ENCODE measurements at places on chromosomes 4 and X.

DNA sequence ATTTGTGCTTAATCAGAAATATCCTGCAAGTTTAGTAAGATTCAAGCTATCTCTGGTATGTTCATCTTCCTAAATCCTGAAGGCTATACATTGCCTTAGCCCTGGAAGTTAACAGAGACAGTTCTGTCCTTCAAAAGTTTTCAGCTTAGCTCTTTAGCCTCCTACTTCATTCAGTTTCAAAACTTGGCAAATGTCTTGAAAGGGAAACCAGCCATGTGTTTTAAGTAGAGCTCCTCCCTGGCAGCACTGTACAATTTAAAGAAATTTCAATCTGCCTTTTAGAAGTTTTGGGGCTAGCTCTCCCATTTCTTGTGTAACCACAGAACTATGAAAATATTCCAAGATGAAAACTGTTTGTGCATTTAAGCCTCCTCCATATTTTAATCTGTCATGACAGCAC lies 47.0 kb downstream of the FANCB start:
- no peak for DNase-seq

DNA sequence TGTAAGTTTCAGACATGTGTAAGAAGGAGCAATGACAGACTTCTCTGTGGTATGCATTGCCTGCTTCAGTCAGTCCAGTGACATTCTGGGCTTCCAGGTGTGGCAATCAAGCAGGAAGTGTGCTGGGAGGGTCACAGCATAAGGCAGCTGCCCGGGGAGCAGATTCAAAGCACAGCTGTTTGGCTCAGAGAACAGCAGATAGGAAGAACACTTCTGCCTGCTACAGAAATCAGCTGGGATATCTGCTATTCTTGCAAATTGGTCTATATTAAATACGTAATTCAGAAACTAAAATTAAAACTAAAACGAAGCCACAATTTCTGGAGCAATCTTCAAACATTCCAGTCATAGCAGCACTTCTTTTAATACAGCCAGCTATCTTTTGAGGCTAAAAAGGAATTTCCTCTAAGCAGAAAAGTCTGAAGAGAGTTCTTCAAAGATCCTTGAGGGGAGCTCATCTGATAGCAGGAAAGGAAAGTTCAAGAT lies 47.5 kb upstream of the GALNT7 start:
- DNase-seq = no peak

GRCh38 chr4:95529946-95530345 lies 18.8 kb downstream of the UNC5C start:
- no peak for DNase-seq

DNA sequence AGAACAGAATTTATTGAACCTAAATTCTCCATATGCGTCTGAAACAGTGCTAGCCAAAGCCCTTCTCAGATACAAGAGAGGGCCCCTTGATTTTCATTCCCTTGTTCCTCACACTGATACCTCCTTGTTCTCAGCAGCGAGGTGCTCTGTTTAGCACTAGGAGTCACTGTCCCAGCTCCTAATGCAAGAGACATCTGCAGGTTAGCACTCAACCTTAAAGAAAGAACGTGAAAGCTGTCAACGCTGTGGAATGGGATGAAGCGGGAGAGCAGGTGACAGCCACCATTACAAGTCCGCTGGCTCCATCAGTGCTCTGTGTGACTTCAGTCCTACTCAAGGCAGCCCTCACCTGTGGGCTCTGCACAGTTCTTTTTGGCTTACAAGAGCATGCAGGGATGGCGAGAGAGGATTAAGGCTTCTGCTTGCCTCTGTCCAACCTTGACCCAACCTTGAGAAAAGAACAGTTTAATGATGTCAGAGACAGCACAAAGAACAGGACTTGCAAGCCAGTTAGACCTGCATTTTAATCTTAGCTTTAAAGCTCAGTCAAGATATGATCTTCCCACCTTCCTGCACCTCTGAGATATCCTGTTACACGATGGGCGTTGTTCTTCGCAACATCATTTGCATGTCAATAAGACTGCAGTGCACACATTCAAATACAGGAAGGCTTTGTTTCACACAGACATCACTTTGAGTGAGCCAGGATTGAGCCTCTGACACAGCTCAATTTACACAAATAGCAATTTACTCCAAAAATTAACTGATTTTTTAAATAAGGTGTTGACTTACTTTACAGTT lies 95.1 kb downstream of the ARSF start:
- no peak for DNase-seq

- no peak for DNase-seq
Measured at GRCh38 chr4:31557437-31557836, 837.3 kb downstream of the PCDH7 start.

Measured in epithelial cell of proximal tubule (primary cell).